ENCODE measurements at places on chromosomes 6 and 20. TPM values are rescaled to one million over a fixed set of nuclear protein-coding genes. Genes with fewer than 3 reads are reported as not detected.

LRRC1 gene
- 5.1 TPM for total RNA-seq

PRL gene
- not detected for total RNA-seq

OR2J2 gene
- total RNA-seq, result not detected

SLC17A2 gene
- total RNA-seq, result not detected

F13A1 gene
- total RNA-seq, result not detected

SMOC2 gene
- total RNA-seq, result not detected

MEA1 gene
- total RNA-seq, result 97.4 TPM

MOG gene
- total RNA-seq, result not detected

RIN2 gene
- 29.8 TPM for total RNA-seq

NKAIN4 gene
- 9.4 TPM for total RNA-seq

GATA5 gene
- total RNA-seq, result 0.75 TPM

Measured in A549 treated with CORT108297 at 1 μM for 4 hours (cell line).